Natural killer cell (primary cell): ENCODE measurements at places on chromosomes 4 and X. TPM values are rescaled to one million over a fixed set of nuclear protein-coding genes. Genes with fewer than 3 reads are reported as not detected.

DNA sequence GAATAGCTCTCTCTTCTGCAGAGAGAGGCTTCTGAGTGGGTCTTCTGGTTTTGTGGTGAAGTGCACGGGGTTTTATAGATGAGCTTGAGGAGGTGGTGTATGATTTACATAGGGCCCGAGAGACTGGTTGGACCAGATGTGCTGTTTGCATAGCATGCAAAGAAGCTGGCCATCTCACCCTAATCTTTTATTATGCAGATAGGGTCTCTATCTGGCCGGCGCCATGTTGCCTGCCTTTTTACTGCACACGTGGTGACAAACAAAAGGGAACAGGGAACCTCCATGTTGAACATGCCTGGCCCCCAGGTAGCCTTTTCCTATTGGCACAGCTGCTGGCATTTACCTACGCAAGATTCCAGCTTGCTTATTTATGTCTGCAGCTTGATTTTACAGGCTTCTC is 473.3 kb upstream of the FAM47C start:
- H3K4me1 ChIP-seq = no peaks in the 10 kb centered on the region
- no peaks in the 10 kb centered on the region for H3K27me3 ChIP-seq
- no peak for DNase-seq
- no peaks in the 10 kb centered on the region for H3K36me3 ChIP-seq
- H3K4me3 ChIP-seq = no peak overlapping the region

DNA sequence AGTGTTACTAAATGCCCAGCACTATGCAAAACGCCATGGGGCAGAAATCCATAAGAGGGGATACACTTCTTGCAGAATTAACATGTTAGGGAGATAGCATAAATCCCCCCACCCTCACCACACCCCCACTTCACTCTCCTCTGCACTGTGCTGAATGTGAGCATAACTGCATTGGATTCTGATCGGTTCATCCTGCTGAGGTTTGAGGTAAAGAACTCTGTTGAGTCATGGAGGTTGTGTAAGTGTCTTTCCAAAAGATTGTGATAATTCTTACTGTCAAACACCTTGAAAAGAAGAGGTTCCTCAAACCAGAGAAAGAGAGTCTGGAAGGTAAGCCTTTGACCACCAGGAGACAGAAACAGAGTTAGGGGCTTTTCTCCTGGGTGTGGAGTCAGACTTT is 43.6 kb downstream of the RBM47 start:
- H3K4me1 ChIP-seq = peaks cover 4% of the 10 kb centered on the region
- no peaks in the 10 kb centered on the region for H3K36me3 ChIP-seq
- no peak for DNase-seq
- H3K27ac ChIP-seq = no peak overlapping the region
- H3K27me3 ChIP-seq = no peaks in the 10 kb centered on the region

Gene GAB1
- 11.9 TPM for total RNA-seq

Gene LGI2
- not detected for total RNA-seq

Gene SMAD1
- 12.8 TPM for total RNA-seq

DNA sequence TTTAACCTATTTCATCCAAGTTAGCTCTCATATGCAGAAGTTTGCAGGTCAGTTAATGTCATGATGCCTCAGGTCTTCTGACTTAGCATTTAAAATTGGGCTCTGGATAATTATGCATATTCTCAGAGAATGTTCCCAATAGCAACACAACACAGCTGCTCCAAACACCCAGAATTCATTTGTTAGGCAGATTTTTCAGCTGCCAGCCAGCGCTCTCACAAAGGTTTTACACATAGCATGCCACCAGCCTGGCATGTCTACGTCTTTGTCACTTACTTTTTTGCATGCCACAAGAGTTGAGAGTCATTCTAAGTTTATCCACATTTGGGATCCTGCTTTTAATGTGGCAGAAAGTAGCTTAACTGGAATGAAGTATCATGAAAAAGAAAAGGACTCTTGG is 84.8 kb downstream of the LIMCH1 start:
- H3K27ac ChIP-seq = no peak overlapping the region
- no peaks in the 10 kb centered on the region for H3K4me1 ChIP-seq
- H3K27me3 ChIP-seq = no peaks in the 10 kb centered on the region
- no peak overlapping the region for H3K4me3 ChIP-seq

Gene IL21
- not detected for total RNA-seq

Gene PLCXD1
- total RNA-seq = 20.9 TPM
